Bone marrow (tissue), 2 donors: ENCODE measurements at places on chromosomes 12 and 14.
A peak's percentile ranks its signal among the peaks of the same experiment; 100 is the strongest.

- DNase-seq, result no peak
Measured at GRCh38 chr12:58161773-58162172, 220.4 kb downstream of the ATP23 start.

DNA sequence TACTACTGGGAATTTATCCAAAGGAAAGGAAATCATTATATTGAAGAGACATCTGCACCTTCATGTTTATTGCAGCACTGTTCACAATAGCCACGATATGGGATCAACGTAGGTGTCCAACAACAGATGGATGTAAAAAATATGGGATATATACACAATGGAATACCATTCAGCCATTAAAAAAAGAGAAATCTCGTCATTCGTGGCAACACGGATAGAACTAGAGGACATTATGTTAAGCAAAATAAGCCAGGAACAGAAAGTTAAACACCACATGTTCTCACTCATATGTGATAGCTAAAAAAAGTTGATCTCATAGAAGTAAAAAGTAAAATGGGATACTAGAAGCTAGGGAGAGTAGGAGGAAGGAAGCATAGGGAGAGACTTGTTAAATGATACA lies 82.9 kb upstream of the CLMN start:
- no peak for DNase-seq

GRCh38 chr14:26395726-26396125 lies 202.1 kb downstream of the NOVA1 start:
- no peak for DNase-seq

DNA sequence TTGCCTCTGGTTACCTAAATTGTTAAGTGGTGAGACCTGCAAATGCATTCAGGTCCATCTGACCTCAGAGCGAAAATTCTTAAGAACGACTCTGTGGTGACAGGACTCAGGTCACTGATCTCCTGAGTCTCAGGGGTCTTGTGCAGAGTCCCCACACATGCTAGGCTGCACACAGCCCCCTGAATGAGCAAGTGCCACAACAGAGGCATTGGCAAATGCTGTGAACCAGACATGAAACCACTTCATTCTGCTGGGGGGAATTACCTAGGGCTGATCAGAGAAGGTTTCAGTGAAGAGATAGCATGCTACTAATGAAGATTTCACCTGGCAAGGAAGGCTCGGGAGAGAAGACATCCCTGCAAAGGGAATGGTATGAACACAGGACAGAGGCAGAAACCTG lies 281.6 kb downstream of the ITPR2 start:
- DNase-seq, result no peak

DNA sequence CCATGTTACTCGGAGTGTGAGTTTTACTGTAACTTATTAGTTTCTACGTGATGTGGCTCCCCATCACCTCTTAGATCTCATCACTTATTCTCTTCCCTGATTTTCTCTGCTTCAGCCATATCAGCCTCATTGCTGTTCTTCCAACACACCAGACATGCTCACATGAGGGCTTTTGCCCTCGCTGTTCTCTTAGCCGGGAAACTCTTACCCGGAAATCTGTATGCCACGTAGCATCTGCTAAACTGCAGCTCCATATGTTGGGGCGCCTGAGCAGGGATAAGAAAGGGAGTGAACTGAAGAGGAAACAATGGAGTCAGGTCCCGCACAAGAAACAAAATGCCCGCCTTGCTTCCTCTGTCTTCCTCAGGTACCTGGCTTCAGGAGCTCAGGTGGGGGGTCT lies 16.6 kb downstream of the SMUG1 start:
- DNase-seq, result no peak

DNA sequence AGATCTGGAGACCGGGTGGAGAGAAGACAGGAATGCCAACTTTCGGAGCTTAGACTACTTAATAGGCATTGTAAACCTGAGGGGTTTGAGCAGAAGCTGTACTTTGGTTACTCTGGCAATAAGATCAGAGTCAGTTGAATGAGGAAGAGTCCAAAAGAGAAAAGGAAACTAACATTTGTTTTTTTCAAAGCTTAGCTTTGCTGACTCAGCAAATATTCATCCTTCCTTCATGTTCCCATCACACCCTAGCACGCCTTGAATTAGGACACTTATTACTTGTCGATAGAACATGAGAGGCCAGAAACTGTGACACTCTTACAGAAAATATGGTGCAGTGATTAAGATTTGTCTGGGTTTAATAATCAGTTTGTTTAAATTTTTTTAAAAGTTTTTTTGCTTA lies 266.9 kb upstream of the ATP2B1 start:
- no peak for DNase-seq

DNA sequence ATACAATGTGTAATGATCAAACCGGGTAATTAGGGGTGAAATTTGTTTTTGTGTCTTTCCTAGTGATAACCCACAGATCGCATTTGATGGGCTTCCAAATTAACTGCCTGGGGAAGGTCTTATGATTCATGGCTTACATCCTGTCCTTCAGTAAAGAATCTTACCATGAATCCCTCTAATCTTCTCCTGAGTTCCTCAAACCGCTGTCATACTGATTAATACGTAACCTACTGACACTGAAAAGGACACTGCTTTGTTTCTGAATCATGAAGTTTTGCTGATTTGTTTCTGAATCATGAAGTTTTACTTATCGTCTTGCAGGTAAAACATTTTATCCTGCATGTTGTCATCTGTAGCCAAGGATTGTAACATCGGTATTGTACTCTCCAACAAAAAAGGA lies 52.0 kb upstream of the CRY1 start:
- no peak for DNase-seq

- no peak for DNase-seq
Measured at GRCh38 chr12:66688846-66689439, 10.1 kb upstream of the GRIP1 start.

DNA sequence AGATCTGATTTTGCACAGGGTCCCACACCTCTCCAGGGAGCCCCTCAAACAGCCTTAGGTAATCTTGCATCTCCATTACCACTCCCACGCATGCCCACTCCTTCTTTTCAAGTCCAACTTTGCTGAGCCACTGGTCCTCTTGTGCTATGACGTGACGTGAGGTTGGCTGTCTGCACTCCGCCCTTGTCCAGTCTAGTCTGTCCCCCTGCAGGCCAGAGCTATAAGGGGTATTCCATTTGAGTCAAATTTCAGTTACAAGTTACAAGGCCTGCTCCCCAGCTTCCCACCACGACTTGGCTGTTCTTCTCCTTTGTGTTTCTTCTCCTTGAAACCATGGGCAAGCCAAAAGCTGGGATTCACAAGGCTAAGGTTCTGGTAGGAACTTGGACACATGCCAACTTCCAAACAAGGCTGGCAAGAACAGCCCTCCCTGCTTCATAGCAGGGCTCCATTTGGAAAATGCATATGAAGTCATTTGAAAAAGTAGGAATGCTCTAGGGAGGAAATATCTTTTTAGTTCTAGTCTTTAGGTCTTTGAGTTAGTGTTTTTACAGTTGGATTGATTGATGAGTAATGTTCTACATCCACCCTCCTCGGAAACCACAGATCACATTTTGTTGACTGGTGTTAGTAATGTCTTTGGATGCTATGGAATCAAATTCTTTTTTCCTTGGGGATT lies 49.1 kb downstream of the KCNA1 start:
- no peak for DNase-seq

GRCh38 chr12:110079477-110080400 lies 31.4 kb upstream of the C12orf76 start:
- peak; percentile 28 for DNase-seq

DNA sequence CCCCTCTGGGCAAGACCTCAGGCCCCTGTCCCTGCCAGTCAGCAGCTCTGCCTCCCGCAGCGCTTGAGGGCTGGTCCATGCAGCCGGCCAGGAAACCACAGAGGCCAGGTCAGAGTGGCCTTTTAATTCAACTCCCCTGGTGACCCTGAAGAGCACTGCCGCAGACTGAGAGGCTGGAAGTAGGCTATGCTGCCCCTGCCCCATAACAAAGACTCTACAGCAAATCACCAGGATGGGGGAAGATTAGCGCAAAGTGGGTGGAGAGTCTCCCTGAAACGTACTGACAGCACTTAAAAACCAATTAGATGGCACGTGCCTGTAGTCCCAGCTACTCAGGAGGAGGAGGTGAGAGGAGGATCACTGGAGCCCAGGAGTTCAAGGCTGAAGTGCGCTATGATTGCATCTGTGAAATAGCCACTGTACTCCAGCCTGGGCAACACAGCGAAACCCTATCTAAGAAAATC lies 70.5 kb downstream of the ITPK1 start:
- no peak for DNase-seq

DNA sequence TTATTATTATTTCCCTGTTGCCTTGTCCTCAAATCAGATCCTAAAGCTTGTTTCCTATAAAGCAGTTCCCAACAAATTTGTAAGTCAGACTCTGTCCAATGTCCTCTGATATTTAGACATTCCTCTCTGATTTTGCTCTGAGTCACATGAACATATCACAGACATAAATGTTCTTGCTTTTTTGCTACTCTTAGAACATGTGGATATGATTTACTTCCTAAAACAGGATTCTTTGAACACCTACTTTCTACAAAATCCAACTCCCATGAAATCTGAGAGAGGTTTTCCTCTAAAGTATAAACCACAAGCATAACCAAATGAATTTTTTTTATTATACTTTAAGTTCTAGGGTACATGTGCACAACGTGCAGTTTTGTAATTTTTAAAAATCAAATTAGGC lies 181.3 kb upstream of the SLC38A2 start:
- no peak for DNase-seq

- no peak for DNase-seq
Measured at GRCh38 chr12:123928274-123928865, 44.3 kb downstream of the CCDC92 start.

- DNase-seq, result no peak
Measured at GRCh38 chr12:88805692-88806091, 225.4 kb upstream of the KITLG start.

GRCh38 chr12:88658009-88658408 lies 77.7 kb upstream of the KITLG start:
- DNase-seq, result no peak

DNA sequence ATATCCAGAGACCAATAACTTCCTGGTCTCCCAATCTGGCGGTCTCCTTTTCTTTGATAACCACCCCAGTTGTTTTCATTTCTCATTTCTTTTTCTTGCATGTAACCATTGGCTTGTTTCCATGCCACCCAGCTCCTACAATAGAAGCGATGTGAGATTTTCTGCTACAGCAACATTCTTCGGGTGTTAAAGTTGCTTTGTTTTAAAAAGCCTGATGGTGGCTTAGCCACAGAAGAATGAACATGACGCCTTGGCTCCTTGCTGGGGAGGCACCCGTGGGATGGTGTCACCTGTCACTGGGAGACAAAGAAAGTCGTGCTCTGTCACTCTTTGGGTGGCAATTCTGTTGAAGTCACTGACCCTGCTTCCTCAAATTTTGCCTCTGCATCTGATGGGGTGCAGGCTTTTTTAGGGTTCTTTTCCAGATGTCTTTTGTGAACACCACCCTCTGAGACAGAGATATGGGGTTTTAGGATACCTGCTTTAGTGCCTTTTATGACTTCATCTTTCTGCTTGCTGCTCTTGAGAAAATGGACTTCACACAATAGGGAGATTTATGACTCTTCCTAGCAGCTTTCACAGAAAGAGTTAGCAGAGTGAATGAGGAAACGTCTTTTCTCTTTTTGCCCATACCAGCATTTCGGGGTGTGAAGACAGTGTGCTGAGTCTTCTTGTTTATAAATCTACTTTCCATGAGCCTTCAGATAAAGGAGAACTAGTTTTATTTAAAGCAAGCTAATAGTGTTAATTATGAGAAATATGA lies 265.3 kb upstream of the TBX3 start:
- no peak for DNase-seq

DNA sequence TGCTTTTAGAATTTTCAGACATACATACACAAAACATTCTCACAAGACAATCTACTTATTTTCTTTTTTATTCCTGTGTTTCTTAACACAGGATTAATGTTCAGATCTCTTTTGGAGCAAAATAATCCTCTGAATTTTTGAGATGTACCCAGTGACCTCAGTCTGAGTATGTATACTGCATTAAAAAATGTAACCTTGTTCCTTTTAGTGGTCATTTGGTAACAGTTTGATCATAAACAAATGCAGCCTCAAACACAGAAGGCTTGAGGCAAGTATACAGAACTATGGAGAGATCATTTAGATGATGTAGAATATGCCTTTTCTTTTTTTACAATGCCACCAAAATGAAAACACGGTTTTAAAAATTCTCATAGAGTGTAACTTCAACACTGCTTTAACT lies 9.7 kb downstream of the HIF1A start:
- no peak for DNase-seq

DNA sequence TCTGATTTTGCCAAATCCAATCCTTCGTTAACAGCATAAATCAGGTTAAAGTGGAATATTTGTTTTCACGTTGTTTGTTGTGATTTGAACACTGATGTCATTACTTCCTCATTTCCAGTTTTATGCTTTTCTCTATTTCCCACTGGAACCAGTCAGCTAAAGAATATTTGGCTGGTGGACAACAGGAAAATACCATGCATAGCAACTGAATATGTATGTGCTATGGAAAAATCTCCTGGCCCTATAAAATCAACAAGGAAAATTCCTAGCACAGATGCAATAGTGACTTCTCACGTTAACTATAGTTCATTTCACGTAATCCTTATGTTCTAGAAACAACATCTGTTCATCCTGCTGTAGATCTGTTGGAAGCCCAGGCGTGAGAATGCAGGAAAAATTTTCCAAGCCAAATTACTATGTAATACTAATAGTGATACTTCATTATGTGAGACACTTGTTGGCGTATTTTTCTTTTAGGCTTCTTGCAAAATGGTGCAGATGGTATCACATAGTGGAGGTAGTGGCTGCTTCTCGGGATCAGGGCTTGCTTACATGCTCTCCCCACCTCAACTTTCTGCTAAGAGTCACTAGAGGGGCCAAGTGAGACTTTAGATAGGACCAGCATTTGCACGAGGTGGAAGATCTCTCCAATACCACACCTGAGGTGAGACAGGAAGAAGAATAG lies 86.3 kb upstream of the USP44 start:
- DNase-seq, result no peak

DNA sequence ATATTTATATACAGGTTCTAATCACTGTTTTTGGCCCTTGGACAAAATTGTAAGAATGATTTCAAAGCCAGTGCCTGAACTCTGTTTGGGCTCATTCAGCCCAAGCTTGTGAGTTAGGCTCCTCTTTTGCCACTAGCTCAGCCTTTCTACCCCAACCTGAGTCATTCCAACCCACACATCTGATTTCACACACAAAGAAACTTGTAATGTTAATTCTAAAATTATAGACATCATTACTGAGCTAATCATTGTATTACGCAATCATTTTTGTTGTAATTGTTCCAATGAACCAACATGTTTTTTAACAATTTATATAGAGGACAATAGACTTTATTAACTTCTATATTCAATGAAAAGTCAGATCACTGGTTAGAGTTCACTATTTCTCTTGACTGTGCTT lies 441.1 kb downstream of the ETNK1 start:
- no peak for DNase-seq
